ENCODE measurements at places on chromosomes 2 and 18. TPM values are rescaled to one million over a fixed set of nuclear protein-coding genes. Genes with fewer than 3 reads are reported as not detected.

Gene SCG2
- total RNA-seq, result 5.0 TPM

Gene RAB27B
- 0.88 TPM for total RNA-seq

DNA sequence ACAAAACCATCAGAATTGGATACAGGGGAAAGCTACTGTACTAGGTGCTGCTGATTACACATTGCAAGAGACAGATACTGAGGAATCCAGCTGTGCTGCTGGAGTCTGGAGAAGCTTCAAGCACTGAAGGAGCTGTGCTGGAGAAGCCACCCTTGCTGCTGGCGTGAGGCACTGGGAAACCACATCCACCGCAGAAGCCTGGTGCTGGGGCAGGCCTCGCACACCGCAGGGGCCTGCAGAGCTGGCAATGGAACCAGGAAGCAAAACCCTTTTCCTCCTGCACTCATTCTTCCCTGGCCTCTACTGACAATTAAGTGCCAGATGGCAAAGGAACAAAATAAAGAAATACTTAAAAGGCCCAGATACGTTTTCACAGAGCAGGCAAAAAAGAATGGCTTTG lies 94.4 kb upstream of the MSH6 start:
- no peak for DNase-seq

DNA sequence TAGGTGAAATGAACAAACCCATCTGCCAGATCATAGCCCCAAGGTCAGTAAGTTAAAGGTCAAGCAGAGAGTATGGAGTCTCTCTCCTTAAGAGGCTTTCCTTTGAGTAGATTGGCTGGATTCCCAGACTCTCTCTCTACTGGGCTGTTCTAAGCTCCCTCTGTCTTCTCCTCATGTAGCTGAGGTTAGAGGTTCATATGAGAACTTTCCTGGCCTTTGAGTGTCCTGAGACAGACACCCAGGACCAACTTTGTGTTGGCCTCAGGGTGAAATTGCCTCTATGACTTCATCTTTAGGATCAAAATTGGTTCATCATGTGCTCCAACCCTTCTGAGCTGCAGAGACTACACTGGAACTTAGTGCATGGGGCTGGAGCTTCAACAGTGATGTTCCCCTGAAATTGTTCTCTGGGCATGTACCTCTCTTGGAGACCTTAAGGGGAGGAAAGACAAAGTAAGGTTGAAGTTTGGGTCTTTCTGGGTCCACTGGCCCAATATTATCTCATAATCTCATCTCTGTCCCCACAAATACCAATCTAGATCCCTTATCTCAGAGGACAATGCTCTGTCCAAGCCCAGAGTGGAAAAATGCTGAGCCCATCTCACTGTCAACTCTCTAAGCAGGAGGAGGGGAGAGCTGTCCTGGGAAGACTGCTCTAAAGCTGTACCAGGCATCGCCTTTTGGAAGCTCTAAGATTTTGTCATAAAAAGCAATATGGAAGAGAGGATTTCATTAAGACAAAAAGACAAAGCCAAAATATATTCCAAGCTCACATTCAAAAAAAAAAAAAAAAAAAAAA lies 177.3 kb upstream of the ARL4C start:
- peak; percentile 60 for DNase-seq

- DNase-seq, result no peak
Measured at GRCh38 chr2:37896319-37896718, 28.8 kb upstream of the RMDN2 start.

- DNase-seq, result peak; percentile 66
Measured at GRCh38 chr2:171210864-171211431, 50.3 kb upstream of the TLK1 start.

DNA sequence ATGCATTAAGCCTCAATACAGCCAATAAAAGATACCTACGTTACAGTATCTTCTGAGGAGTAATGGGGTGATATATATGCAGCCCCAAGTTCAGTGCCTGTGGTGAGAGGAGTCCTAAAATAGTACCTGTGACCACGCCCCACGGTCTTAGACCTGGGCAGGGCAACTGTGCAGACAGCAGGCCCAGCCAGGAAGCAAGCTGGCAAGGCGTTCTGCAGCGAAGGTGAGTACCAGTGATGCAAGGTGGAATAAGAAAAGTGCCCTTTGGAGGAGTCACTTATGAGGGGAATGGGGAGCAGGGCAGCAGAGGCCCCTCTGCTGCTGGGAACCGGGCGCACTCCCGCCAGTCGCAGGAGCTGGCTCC lies 12.7 kb upstream of the MAP3K2 start:
- no peak for DNase-seq

Data from SJSA1 (cell line).